ENCODE measurements at places on chromosomes 5 and 9.

- DNase-seq = no peak
Measured at GRCh38 chr5:180495292-180495691, 1.1 kb downstream of the CNOT6 start.

- no peak for DNase-seq
Measured at GRCh38 chr9:69606089-69606488, 66.1 kb downstream of the APBA1 start.

- DNase-seq = no peak
Measured at GRCh38 chr5:152953788-152954483, 536.5 kb upstream of the GRIA1 start.

DNA sequence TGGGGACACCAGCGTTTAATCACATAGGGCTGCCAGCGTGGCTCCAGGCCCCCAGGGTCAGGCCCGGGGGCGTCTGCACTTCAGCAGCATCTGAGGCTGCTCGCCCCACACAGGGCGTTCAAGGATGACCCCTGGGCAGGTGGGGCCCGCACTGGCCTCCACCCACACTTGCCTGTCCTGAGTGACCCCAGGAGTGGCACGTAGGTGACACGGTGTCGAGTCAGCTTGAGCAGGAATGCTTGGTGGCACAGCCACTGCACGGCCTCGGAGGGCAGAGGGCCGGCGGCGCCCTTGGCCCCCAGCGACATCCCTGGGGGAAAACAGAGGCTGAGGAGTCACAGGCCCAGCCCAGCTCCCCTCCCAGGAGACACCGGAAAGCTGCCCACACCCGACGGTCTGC is 29.0 kb downstream of the SLC6A18 start:
- DNase-seq = no peak

DNA sequence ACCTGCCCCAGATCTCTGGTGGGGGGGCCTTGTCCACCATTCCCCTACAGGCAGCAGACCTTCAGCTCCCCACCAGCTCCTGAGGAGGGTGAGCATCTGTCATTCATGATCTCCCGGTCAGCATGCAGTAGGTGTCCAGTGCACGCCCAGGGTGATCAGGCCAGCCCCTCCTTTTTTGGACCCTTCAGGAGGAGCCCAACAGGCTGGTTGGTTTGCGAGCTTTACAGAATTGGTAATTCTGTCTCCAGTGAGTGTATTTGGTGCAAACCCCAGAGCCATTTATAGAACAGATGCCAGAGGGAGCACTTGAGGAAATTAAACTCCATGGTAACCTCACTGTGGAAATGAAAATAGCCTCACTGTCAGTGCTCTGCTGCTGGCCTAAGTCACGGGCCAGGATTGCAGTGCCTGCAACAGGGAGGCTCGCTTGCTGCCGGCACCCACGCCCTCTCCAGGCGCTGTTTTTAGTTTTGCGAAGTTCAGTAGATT is 23.4 kb downstream of the WNK2 start:
- no peak for DNase-seq

DNA sequence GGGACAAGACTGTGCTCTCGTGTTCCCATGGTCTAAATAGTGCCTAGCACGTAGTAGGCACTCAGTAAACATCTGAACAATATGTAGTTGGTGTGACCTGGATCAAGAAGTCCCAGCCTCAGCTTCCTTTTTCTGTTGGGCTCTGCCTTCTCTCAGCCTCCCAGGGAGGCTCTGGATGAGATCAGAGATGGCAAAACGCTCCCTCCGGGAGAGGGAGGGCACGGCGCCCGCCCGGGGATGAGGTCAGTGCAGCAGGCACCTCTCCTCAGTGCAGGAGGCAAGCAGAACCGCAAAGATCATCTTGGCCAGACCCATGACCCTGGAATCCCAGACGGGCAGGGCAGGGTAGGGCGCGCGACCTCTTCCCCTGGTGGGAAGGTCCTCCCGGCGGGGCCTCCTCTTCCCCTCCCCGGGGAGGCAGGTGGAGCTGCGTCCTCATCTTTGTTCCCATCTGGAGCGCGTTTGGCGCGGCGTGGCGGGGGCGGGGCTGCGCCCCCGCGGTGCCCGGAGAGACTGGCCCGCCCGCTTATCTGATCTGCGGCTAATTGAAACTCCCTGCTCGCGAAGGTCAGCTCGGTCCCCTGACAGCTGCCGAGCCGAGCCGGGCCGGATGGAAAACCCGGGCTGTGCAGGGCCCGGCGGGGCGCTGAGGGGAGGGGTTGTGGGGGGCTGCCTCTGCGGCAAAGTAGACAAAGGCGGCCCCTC is 60.9 kb downstream of the CXXC5 start:
- no peak for DNase-seq

DNA sequence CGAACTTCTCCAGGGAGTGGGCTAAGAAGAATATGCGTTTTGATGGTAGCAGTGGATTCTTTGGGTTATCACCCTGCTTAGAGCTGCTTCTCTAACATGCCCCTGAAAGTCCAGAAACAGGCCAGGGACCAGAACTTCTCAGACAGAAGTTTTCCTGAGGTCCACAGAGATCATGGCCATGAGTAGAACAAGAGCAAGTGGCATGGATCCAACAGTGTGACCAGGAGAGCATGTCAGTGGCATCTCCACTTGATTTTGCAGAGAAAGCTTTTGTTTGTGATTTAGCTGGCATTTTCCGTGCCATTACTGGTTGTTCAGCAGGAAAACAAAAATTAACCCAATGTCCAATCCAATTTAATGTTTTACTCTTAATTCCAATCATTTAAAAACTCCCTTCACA is 298.5 kb upstream of the CD180 start:
- no peak for DNase-seq

DNA sequence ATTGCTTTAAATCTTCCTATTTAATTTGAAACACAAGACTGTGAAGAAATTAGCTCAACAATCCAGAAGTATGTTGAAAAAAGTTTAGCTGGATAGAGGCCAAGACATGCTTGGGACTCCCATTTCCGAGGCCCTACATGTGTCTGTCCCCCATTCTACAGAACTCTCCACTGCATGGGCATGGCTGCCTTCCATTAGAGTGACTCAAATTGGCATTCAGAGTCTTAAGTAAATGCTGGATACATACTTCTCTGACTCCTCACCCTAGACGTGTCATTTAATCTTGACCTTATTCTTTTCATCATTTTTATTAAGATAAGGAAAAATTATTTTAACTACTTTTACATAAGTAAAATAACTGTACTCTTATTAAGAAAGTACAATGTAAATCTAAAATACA is 530.4 kb upstream of the CDH9 start:
- DNase-seq = no peak

DNA sequence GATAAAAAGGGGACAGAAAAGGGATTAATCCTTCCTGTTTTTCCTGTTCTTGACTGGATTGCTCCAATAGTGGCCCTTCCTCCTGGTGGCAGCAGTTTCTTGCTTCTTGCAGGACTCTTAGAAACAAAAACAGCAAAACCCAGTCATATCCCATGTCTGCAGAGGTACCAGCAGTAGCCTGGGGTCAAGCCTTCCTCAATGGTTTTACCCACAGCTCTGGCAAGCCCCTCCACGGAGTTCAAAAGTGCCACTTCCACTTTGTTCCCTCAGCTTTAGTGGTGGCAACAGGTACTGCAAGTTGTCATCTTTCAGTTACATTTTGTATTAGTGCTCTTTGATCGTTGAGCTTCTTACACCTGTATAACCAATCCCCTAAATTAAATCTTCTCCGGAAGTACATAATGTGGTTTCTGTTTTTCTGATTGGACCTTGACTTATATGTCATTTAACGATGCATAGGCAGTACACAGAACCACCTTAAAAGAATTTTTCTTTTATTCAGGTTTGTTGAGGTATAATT is 8.7 kb upstream of the RANBP6 start:
- peak; percentile 50 for DNase-seq

GRCh38 chr9:127711226-127711701 is 4.2 kb downstream of the PTRH1 start:
- no peak for DNase-seq

DNA sequence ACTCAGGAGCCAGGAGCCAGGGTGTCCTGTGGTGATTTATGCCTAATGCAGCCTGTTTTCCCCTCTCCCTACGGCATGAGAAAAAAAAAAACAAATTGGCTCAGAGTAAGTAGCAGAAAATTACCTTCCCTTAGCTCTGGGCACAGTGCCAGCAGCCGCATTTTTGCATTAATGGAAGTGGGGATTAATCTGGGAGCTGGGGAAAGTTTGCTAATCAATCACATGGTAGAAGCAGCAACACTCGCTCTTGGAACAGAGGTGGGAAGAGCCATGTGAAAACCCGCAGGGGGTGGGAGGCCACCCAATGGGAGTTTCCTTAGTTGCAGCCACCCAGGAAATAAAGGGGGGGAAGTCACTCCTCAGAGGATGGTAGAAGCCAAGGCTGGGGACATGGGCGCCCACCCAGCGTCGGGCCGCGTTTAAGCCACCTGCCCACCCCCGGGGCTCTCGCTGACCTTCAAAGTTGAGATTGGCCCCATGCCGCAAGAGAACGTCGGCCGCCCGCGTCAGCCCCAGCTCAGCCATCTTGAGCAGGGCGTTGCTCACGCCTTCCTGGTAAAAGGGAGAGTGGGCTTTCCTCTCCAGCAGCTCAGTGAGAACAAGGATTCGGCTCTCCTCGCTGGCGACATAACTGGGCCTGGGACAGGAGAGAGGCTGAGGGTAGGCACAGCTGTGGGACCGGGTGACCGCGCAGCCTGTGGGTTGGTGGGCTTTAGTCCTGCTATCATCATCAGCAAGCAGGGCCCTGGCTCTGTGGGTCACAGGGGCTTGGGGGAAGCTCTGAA is 1.7 kb downstream of the ASB6 start:
- no peak for DNase-seq

DNA sequence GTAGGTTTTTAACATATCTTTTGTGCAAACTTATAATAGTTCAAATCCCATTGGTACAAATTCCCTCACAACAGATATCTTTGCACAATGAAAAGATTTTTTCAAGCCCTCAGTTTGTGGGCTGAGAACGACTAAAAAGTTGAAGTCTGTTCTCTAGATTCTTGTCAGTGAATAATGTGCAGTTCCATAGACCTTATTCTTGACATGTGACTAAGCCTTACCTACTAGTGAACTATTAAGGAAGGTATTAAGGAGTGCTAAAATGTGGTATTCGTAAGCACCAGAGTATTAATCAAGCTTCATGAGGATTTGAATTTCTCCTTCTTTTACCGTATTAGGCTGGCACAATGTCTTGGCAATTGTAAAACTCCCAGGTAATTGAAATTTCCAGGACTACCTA is 205.6 kb upstream of the DMRTA1 start:
- no peak for DNase-seq

- DNase-seq = no peak
Measured at GRCh38 chr5:1026700-1027621, 18.4 kb downstream of the NKD2 start.

GRCh38 chr5:7827610-7828009 is 23.3 kb downstream of the CFAP90 start:
- DNase-seq = no peak

DNA sequence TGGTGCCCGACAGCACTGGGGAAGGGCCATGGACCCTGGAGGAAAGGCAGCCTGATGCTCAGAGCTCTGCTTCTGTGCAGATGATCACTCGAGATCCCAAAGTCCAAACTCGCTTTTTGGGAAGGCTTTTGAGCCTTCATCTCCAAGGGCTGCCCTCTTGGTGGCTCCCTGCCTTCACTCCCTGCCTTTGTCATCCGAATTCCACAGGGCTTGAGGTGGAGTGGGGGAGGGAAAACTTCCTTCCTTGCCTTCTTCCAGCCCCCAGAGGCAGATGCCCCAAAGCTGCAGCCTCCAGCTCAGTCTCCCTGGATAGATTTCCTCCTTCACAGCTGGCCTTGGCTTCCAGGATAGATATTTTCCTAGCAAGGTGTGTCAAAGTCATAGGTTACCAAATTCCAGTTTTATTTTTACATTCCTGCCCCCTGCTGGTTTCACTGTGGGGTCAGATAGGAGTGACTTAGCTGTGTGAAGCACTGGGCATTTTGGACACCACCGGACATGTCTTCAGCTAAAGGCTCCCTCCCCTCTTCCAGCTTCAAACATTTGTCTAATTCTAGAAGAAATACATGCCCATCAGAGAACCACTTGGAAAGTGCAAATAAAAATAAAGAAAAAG is 268.2 kb downstream of the HSPA4 start:
- DNase-seq = no peak

- no peak for DNase-seq
Measured at GRCh38 chr5:62603934-62604333, 25.3 kb downstream of the LRRC70 start.

- DNase-seq = peak; percentile 64
Measured at GRCh38 chr5:65760504-65761275, 38.7 kb downstream of the NLN start.

DNA sequence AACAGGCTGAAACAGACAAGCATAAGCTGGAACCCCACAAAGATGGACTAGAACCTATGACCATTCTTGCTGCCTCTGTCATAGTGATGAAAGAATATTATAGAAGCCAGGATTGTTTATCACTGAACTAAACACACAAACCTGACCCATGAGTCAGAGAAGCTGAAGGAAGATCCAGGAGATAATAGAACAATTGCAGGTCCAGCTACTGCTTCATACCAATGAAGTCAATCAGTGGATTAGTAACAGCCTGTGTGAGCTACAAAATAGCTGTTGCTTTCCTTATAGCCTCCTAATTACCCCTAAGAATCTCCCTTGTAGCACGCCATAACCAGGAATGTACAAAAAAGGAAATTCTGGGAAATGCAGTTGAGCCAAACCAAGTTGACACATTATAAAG is 459.9 kb upstream of the ZNF462 start:
- DNase-seq = no peak

DNA sequence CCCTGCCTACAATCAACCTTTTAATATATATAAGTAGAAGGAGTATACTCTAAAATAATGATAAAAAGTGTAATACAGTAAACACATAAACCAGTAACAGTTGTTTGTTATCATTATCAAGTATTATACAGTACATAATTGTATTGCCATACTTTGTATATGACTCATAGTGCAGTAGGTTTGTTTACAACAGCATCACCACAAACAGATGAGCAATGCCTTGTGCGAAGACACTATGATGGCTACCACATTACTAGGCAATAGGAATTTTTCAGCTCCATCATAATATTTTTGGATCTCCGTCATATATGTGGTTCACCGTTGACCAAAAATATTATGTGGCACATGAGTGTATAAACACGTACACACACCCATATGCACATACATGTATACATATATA is 69.7 kb upstream of the APC start:
- no peak for DNase-seq

DNA sequence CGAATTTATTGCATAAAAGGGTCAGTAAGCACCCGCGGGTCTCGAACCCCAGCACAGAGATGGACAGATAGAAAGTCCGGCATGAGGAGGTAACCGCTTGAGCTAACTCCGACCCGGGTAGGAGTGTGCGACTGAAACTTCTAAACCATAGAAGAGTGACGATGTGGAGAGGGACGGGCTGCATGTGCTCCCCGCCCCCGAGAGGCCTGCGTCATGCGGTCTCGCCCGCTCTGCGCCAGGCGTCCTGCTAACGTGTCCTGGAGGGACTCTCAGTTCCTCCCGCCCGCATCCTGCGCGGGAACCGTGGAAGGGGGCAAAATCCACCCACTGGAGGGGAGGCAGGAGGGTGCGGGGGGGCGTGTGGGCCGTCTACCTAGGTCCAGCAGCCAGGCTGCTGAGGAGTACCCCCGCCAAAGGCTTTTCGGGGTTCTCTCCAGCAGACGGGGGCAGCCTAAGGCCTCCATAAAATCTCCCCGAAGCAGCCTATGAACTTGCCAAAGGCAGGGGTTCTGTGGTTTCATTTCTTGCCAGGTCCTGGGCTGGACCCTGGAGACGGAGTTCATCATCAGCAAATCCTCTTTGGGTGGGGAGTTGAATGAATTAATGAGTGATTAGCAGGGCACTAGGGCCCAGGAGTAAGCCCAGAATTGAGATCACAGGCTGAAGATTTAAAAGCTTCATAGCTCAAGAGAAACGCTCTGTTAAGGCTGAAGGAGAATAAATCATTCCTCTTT is 51.9 kb downstream of the TGFBI start:
- peak; percentile 66 for DNase-seq

- no peak for DNase-seq
Measured at GRCh38 chr9:653421-653820, 188.1 kb upstream of the DMRT1 start.
